Mammary microvascular endothelial cell (primary cell): ENCODE measurements at places on chromosomes 4 and X. TPM values are rescaled to one million over a fixed set of nuclear protein-coding genes. Genes with fewer than 3 reads are reported as not detected.

Gene ETDA
- total RNA-seq = not detected in 2 replicates

Gene BEX4
- 13.7 TPM in 2 replicates for total RNA-seq

Gene ARR3
- not detected in 2 replicates for total RNA-seq

Gene POF1B
- total RNA-seq = 0.84 and 1.1 TPM in 2 replicates

Gene SOX3
- not detected in 2 replicates for total RNA-seq

Gene TMEM271
- not detected in 2 replicates for total RNA-seq

Gene DAPP1
- not detected in 2 replicates for total RNA-seq

Gene ABHD18
- total RNA-seq = 3.6 and 5.1 TPM in 2 replicates

Gene GAGE12C
- not detected in 2 replicates for total RNA-seq

Gene RGN
- 0.20 TPM in 1 of 2 replicates, not detected in the other for total RNA-seq

Gene MGARP
- 0.69 and 0.93 TPM in 2 replicates for total RNA-seq

Gene GCNA
- 0.25 and 1.3 TPM in 2 replicates for total RNA-seq
